ENCODE measurements at places on chromosomes 7 and 10.

DNA sequence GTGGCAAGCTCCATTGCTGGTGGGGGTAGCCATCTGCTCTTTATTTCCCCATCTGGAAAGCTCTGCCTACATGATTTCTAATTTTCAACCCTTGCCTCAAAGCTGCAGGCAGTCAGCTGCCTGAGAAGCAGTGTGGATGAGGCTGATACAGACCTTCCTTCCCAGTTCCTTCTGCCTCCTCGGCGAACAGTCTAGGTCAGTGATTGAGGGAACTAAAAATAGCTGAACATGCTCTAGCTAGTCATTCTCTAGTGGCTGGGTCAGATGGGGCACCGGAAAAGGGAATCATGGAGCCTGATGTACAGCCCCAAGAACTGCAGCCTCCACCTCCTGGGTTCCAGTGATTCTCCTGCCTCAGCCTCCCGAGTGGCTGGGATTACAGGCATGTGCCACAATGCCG is 48.7 kb downstream of the NAMPT start:
- no peak for DNase-seq

DNA sequence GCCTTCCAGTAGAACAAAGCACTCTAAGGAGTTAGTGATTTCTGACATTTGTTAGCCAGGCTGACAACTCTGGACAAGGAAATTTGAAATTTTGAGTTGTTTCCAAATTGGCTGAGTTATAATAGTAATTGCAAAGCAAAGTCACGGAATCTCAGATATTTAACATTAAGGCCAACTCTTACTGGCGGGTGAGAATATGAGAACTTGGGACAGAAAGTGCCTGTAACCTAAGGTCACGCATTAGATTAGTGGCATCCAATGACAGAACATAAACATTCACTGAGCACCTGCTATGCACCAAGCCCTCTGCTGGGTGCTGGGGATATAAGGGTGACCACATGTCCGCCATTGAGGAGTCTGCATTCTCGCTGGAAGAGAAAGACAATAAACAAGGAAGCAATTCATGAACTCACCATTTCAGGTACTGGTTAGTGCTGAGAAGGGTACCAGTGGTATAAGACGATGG is 45.5 kb upstream of the CHST15 start:
- no peak for DNase-seq

DNA sequence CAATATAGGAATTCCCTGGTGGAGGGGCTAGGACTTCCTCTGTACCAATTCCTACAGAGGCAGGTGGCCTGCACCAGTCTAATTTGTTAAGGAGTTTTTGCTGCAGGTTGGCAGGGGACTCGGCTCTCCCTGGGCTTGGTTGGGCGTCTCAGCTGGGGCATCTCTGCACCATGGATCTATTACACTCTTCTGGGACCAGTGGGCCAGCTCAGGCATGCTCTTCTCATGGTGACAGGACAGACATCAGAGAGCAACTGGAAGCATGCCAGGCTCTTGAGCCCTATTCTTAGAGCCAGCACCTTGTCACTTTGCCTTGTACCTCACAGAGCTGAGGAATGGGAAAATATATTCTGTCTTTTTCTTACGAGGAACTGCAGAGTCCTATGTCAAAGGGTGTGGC is 74.6 kb downstream of the SH2D4B start:
- DNase-seq = no peak

GRCh38 chr7:152462995-152463708 is 27.3 kb upstream of the KMT2C start:
- DNase-seq = no peak

GRCh38 chr7:158074896-158075632 is 512.6 kb downstream of the PTPRN2 start:
- DNase-seq = no peak

DNA sequence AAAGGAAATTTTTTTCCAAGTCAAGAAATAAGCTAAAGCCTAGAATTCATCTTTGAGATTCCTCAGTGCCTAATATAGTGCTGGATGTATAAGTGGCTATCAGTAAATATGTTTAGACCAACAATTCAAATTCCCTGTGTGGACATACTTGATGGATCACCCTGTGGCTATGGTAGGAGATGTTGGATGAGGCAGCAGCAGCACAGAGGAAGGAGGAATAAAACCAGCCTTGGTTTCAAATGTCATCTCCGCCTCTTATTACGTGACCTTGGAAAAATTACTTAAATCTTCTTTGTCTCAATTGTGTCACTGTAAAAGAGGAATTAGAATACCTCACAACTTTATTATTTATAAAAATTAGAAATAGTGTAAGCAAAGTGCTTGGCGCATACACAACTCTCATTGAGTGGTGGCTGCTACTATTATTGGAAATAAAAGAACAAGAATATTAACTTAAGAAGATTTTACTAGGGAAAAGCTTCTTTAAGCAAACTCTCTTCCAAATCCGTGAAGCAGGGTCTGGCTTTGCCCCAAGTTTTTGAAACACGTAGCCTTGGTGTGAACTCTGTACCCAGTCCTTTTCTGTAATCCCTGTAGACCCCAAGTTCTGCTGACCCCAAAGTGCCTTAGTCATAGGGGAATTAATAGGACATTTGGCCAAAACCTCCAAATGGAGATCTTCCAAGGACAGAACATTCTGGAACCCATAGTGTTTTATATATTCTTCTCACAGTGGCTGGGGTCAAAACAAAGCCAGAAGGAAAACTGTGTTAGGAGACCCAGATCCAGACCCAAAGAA is 283.8 kb downstream of the PTEN start:
- DNase-seq = no peak

- DNase-seq = no peak
These were observed 562.9 kb upstream of the TPK1 start for GRCh38 chr7:145398758-145399157.

DNA sequence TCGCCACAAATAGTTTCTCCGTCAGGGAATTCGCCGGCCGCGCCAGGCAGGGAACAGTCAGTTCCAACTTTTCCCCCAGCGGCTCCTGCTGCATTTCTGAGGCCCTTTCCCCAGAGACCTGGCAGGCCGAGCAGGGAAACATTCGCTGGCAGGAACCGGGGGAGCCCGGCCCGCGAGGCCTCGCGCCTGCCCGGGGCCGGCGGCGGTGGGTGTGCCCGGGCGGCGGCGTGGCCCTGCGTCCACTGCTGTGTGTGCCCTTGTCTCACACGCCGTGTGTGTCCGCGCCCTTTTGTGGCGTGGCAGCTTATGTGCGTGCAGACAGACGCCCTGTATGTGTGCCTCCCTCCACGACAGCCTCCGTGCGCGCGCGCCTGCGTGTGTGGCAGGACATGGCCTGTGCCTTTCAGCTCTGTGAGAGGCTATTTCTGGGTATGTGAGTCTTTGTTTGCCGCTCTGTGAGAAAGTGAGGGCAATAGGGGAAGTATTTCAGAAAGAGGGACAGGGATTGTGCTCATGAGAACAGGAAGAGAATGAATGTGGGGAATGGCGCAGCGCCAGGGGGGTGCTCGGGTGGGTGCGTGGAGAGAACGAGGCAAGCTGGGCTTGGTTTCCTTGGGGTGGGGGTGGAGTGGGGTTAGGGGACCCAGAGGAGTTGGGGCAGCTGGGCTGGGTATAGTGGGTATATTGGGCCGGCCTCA is 689 bp upstream of the SMARCD3 start:
- no peak for DNase-seq

DNA sequence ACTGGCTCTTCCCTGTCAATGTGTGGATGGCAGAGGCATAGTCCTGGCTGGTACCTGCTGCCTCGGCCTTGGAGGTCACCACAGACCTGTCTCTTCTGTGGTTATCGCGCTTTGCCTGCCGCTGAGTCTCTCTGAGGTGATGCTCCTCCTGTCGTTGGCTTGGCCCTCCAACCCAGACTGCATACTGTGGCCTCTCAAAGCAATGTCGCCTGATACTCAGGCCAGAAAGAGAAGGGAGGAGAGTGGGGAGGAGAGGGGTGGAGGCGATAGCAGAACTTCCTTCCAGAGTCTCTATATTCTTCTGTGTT is 133.2 kb upstream of the KCNMA1 start:
- DNase-seq = no peak

DNA sequence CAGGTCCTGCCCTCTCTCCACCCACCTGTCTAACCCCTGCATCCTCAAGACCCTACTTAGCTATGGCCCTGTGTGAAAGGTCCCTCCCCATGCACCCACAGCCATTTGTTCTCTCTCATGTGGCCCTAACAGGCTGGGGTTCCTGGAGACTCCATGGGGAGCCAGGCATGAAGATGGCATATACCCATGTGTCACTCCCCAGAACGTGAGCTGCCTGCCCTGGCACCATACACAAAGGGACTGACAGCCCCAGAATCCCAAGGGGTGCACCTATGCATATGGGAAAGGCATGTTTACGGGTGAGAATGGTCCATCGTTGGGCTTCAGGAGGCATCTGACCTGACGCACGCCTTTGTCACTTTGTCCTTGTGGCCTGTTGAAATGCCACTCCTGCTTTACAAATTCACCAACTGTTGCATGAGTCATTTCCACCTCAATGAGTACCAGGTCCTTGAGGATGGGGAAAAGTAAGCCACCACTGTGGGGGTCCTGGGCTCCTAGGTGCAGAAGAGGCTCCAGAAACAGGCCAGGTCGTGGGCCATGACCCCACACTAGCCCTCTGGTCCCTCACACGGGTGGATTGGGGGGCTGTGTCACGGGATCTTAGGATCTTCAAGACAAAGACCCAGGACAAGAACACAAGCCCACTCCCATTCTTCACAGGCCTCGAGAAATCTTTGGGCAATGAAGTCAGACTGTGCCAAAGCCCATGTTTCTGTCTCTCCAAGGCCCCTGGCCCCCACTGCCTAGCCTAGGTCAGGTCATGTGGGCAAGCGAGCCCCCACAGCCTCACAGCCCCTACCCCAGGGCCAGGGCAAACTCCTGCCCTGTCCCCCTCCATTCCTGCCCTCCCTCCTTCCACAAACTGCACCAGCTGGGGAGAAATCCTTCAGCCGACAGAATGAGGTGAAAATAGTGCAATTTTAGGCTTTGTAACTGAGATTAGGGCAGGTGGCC is 8.6 kb downstream of the GPRIN2 start:
- DNase-seq = no peak

DNA sequence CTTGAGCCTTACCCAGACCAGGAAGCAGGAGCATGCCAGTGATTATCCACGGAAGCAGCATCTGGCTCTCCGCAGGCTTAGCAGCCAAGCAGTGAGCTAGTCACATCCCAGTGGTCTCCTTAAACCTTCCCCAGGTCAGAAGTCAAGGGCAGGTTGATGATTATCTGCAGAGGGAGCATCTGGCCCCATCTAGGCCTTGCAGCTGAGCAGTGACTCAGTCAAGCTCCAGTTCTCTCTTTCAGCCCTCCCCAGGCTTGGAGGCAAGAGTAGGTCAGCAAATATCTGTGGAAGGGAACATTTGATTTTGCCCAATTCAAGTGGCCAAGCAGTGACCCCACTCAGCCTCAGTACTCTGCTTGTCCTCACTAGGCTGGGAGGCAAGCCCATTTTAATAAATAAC is 61.6 kb downstream of the ANKRD7 start:
- DNase-seq = no peak

DNA sequence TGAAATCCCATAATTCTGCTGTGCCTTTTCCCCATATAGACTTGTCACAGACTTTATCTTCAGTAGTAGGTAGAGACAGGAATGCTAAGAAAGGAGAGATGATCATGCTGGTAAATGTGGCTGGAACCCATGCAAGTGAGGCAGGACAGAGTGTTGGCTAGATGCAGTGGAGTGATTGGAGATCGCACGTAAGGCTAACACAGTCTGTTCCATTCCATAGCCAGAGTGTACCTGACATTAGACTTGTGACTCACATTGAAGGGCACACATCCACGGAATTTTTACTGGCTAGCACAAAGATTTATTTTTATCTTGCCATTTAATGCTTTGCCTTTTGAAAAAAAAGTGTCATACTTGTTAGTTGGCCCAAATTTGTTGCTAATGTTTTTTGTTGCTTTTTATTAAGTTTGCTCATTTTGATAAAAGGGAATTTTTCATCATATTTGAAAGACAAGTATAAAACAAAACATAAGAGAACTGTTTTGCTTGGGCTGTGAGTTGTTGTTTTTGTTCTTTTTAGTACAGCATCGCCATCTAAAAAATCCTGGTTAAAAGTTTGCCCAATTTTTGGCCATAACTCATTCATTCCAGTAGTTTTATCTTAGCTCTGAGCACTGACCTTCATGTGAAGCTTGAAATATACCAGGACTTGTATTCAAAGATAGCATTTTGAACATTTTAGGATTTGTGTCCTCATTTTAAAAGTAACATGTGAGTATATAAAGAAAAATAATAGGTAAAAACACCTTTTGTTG is 81.0 kb downstream of the CPED1 start:
- DNase-seq = no peak

DNA sequence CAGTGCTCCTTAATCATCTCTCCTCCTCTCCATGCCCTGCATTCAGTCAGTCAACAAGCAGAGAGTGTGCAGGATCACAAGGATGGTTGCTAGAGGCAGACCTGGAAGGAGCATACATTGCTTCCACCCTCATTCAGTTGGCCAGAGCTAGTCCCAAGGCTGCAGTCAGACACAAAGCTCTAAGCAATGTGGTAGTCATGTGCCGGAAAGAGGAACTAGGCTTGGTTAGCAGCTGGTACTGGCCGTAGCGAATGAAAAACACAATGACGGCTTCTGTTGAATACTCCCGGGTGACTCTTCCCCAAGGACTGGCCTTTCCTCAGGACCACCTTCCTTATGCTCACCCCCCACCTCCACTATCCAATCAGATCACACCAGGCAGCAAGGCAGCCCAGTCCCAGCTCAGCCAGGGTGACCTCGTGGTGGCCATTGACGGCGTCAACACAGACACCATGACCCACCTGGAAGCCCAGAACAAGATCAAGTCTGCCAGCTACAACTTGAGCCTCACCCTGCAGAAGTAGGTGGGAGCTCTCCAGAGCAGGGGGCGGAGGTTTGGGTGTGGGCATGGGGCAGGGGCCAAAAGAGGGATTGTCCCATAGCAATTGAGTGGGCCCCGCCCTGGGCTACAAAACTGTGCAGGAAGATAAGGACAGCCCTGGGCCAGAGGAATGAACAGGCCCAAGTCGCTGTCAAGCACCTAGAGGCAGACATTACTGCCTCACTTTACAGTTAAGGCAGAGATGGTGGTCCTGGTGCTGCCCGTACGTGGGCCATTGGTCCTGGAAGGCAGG is 10.9 kb downstream of the LDB3 start:
- DNase-seq = no peak

GRCh38 chr7:79334334-79334733 is 119.1 kb downstream of the MAGI2 start:
- DNase-seq = no peak

DNA sequence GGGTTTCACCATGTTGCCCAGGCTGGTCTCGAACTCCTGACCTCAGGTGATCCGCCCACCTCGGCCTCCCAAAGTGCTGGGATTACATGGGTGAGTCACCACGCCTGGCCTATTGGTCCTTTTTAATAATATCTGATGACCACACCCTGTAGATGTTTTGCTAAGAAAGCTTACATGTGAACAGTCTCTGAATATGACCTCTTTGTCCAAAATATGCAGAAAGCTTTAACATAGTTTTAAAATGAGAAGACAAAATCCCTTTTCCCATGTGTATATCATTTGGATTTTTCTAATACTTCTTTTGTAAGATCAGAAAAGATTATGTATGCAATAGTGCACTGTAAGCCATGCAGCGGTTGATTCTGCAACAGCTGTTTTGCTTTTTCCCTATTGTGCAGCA is 38.5 kb downstream of the MCU start:
- no peak for DNase-seq
